ENCODE measurements at places on chromosomes 13 and 19. TPM values are rescaled to one million over a fixed set of nuclear protein-coding genes. Genes with fewer than 3 reads are reported as not detected.

ZNF837 gene
- 12.6 TPM for total RNA-seq

ZNF844 gene
- 4.0 TPM for total RNA-seq

ZNF296 gene
- total RNA-seq = 0.52 TPM

UNC13A gene
- not detected for total RNA-seq

GPX4 gene
- total RNA-seq = 517 TPM

PSG11 gene
- not detected for total RNA-seq

MAST1 gene
- 11.2 TPM for total RNA-seq

TSHZ3 gene
- 0.18 TPM for total RNA-seq

LRG1 gene
- 0.51 TPM for total RNA-seq

LGALS7B gene
- not detected for total RNA-seq

ZNF530 gene
- total RNA-seq = 16.9 TPM

PSG7 gene
- not detected for total RNA-seq

TBXA2R gene
- 0.77 TPM for total RNA-seq

ZNF541 gene
- not detected for total RNA-seq

KLC3 gene
- total RNA-seq = 27.5 TPM

KLK12 gene
- not detected for total RNA-seq

CEACAM3 gene
- total RNA-seq = not detected

SHD gene
- 0.11 TPM for total RNA-seq

ZNF90 gene
- not detected for total RNA-seq

CEACAM19 gene
- 4.3 TPM for total RNA-seq

C19orf85 gene
- total RNA-seq = not detected

PRTN3 gene
- total RNA-seq = 0.29 TPM

ZNF99 gene
- total RNA-seq = not detected

ZIC2 gene
- not detected for total RNA-seq

ADGRE2 gene
- 4.2 TPM for total RNA-seq

ITM2B gene
- 74.6 TPM for total RNA-seq

CLDND2 gene
- total RNA-seq = not detected

MTUS2 gene
- total RNA-seq = not detected

STX10 gene
- total RNA-seq = 179 TPM

OR4F17 gene
- total RNA-seq = 0.15 TPM

WDR87 gene
- total RNA-seq = not detected

RASGRP4 gene
- total RNA-seq = not detected

DIS3 gene
- total RNA-seq = 25.5 TPM

ZMYM2 gene
- total RNA-seq = 34.7 TPM

ACP7 gene
- 3.4 TPM for total RNA-seq

KIR2DL1 gene
- not detected for total RNA-seq

F10 gene
- not detected for total RNA-seq

SYT5 gene
- total RNA-seq = 2.5 TPM

ZNF66 gene
- total RNA-seq = 0.44 TPM

ZFP14 gene
- 0.40 TPM for total RNA-seq

Data from PC-3 (cell line).